Activated CD4-positive, alpha-beta T cell treated with anti-CD3 and anti-CD28 coated beads for 1 hour (primary cell): ENCODE measurements at places on chromosomes 7 and 10.

DNA sequence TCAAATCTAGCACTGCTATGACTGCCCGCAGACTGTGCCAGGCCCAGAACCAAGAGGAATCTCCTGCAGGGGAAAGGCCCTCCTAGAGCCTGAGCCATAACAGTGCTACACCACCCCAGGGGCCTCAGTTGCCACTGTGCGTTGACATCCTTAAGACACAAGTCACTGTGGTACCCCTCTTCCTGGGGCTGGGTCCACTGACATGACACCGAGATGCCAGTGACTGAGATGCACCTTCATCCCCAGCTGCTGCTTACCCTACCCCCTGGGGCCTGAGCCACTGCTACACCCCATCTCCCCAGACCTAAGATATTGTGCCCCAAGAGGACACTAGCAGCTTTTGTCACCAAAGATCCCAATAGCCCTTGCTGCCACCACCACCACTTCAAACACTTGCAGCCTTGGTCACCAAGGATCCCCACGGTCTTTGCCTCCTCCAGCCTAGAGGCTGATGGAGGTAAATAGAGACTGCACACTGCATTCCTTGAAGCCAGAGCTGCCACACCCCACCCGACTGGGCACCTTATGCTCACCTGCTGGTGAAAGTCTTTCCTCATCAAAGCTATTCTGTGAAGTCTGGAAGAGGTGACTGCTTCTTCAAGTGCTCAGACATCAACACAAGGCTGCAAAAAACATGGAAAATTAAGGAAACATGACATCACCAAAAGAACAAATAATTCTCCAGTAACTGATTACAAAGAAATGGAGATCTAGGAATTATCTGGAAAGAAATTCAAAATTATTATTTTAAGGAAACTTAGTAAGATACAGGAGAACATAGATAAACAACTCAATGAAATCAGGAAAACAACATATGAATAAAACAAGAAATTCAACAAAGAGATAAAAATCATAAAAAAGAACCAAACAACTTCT, 40.4 kb upstream of the SHH start:
- no peak for DNase-seq

DNA sequence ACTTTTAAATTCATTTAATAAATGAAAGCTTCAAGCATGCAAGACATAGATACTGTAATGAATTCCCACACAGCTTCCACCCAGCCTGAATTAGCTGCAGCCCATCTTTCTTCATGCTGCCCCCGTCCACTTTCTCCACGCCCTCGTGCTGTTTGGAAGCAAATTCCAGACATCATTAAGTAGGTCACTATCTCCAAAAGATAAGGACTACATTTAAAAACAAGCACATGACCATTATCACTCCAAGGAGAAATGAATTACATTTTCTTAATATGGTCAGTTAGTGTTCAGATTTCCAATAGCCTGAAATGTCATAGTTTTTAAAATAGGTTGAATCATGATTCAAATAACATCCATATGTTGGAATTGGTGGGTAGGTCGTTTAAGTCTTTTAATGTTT, 24.3 kb downstream of the LMTK2 start:
- DNase-seq, result no peak

GRCh38 chr7:148142660-148143248, 447.8 kb upstream of the C7orf33 start:
- no peak for DNase-seq

DNA sequence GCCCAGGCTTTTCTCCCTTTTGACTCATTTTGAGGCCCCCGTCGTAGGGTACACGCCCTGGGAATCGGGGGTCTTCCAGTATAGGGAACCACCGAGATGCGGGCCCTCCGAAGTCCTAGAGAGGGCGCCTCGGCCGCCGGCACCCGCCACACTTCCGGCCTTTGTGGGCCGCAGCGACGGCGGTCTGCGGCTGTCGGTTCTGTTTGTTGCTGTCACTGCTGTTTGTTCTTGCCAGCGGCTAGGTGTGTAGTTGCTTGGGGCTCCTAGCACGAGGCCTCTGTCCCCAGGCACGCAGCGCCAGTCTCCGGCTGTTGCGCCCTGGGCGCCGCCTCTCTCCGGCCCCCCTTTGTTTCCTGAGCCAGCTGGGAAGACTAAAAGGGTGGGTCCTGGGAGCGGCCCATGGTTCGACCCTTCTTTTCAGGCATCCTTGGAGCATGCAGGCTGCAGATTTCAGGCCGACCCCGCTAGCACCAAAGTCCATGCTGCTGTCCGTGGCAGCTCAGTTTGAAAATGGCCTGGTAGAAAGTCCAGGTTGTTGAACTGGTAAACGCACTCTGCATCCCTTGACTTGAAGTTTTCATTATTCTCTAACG, 17.8 kb upstream of the ZKSCAN1 start:
- DNase-seq, result peak; percentile 61

- no peak for DNase-seq
Observed at GRCh38 chr10:122307669-122308416, 36.7 kb downstream of the BTBD16 start.

- DNase-seq, result no peak
Observed at GRCh38 chr7:4769761-4770160, 5.7 kb upstream of the AP5Z1 start.

DNA sequence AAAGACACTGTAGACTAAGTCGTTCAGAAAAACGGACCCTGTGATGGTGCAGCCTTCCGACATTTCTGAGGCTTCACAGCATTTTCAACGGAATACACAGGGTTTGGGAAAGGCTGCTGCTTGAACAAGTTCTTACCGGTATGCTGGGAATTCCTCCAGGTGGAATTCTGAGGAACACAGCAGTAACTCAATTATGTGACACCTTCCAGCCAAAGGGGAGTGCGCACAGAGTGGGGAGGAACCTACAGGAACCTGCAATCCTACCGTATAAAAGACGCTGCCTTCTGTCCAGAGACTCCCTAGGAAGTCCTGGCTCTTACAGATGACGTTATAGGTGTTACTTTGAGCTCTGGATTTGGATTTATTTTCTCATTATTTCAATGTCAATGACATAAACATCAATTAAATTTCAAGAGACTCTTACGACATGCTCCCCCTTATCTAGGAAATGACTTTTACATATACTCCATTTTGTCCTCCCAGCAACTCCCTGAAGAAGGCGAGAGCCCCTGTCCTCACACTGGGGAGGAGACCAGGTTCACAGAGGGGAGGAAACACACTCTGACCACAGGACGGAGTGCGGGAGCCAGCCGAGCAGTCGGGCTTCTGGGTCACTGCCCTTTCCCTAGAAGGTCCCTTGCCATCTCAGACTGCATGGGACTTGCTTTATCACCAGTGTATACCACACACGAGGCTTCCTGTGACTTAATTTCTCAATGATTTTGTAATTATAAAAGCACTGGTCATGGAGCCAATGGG, 27.9 kb downstream of the VIPR2 start:
- no peak for DNase-seq

GRCh38 chr10:49109669-49110340, 5.5 kb downstream of the VSTM4 start:
- no peak for DNase-seq
